Activated naive CD4-positive, alpha-beta T cell treated with anti-CD3 and anti-CD28 coated beads, Interleukin-2, amount 50 U/mL, for 72 hours (primary cell): ENCODE measurements at places on chromosomes 7 and 10.

DNA sequence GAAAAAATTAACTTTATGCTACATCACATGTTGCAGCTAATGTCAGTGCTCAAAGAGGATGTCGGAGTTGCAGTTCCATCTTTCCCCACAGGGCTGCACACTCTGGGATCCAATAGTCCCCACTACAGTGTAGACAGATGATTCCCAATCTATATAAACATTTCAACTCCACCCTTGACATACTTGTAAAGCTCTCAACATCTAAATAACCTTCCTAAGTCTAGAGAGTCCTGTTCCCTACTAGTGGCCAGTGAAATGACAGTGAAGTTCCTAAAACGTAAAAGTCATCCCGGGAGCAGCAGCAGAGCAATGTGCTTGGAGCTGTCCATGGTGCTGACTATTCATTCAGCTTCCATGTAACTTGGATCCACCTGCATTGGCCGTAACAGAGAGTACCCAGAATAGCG lies 145.1 kb downstream of the GRM8 start:
- DNase-seq, result peak; percentile 36

DNA sequence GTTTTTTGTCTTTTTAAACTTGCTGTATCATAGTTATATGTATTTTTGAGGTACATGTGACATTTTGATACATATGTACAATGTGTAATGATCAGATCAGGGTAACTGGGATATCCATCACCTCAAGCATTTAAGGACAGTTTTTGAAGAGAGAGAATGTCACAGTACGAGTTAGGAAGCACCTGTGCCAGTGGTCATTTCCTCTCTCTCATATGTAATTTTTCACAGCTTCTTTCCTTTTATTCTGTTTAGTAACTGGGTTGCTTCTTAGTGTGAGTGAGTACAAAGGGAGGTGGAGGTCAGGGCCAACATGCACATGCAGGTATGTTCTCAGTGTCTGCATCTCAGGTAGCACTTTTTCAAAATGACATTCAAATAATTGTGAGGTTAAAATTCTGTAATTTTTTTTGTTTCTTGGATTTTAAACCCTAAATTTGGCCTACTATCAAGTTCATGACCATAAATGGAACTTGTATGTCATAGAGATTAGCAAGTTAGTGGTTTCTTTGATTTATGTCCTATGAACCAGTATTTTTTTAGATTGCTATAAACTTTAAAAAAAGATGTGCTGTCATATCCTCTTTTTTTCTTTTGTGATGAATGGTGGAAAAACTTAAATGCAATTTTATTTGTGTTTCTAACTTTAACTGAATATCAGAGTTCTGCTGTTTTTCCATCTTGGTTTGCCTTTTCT lies 42.7 kb downstream of the SNX10 start:
- no peak for DNase-seq

DNA sequence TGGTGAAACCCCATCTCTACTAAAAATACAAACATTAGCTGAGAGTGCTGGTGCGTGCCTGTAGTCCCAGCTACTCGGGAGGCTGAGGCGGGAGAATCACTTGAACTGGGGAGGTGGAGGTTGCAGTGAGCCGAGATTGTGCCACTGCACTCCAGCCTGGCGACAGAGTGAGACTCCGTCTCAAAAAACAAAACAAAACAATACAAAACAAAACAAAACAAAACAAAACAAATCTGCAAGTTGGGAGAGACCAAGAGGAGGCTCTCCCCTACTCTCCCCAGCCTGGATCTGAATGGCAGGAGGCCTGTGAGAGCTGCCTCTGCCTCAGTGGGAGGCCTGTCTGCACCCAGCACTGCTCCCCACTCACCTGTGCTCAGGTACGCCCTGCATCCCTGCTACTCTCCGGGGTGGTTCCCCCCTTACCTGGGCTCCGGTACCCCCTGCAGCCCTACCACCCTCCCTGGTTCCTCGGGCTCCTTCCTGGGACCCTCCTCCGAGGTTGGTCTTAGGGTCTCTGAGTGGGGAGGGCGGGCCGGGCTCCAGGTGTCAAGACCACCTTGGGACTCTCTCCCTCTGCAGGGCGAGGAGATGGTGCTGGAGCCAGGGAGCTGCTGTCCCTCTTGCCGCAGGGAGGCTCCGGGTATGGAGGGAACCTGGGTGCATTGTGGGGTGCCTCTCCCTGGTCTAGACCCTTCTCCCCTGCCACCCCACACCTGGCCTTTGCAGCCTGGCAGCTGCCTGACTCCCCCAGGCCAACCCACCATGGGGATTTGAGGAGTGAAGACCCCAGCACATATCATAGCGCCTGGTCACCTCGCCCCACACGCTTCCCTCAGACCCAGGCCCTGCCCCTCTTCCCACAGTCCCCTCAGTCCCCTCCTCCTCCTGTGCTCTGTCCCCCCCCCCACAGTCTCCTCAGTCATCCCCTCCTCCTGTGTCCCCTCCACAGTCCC lies 9.5 kb upstream of the ZNF862 start:
- no peak for DNase-seq

- DNase-seq, result no peak
These were observed 102.5 kb upstream of the RPA3 start for GRCh38 chr7:7820939-7821338.

DNA sequence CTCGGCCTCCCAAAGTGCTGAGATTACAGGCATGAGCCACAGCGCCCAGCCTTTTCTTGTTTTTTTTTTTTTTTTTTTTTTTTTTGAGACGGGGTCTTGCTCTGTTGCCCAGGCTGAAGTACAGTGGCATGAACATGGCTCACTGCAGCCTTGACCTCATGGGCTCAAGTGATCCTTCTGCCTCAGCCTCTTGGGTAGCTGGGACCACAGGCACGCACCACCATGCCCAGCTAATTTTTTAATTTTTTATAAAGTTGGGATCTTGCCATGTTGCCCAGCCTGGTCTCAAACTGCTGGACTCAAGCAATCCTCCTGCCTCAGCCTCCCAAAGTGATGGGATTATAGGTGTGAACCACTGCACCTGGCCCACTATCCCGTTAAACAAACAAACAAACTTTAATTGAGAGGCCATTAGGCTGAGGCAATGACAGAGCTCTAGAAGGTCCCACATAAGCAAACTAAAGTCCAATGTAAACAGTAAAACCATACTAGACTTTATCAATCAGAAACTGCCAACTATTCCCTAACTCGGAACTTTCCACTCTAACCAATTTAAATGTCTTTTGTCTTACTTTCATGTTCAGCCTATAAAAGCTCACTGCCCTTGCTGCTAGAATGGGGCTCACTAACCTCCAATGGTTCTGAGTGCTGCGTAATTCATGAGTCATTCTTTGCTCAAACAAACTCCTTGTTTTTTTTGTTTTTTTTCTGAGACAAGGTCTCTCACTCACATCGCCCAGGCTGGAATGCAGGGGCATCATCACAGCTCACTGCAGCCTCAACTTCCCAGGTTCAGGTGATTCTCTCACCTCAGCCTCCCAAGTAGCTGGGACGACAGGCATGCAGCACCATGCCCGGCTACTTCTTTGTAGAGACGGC lies 1.9 kb downstream of the DHX32 start:
- DNase-seq, result no peak

DNA sequence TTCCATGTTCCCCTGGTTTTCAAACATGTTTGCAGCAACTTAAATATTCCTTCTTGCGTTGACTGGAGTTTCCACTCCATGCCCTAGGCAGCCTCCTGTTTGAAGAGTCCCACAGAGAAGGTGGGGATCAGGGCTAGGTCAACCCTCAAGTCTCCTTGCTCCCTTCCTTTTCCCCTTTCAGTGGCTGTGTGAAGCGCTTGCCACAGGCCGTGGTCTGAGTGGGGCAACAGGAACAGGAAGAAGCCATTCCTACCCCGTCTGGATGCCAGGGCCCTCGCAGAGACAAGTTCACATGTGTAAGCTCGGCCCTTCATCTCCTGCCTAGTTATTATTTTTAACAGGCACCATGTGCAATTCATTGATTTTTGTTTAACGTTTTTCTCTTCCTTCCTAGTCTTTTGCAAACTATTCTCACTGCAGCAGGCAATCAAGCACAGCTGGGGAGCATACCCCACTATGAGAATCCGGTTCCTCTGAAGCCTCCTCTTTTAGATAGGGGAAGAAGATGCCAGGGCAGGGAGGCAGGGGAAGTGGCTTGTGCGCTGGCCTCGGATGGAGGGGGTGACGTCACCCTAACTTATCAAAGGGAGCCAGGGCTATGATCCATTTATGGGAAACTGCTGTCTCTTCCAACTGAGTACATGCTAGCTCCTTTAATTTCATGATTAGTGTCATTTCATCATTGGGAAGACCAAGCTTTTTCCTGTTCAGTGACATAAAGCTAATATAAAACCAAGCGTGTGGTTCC lies 64.2 kb downstream of the PRLHR start:
- no peak for DNase-seq

DNA sequence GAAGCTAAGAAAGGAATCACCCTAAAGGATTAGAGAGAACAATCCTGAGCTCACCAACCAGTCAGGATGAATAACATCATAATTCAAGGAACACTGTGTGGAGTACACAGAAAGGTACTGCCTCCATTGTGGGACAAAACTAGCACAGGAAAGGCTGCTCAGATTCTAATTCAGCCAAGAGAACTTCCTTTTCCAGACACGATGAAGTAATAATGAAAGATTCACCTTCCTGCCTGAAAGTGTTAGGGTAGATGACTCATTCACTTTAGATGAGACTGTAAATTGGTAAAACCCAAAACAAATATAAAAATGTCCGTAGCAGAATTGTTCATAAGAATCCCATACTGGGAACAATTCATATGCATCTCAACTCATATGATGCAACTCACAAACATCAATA lies 167.2 kb downstream of the CDC14C start:
- no peak for DNase-seq

DNA sequence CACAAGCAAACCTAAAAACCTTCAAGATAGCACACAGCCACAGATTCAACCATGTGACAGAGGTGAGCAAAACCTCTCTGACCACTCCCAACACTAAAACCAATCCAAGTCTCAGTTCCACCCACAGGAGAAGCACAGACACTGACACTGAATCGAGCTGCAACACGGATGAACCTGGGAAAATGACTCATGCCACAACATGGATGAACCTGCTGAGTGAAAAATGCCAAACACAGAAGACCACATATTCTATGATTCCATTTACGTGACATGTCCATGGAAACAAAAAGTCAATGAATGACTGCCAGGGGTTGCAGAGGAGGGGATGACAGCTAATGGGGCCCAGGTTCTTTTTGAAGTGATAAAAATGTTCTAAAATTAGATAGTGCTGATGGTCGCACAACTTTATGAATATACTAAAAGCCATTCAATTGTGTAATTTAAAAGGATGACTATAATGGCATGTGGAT lies 22.0 kb downstream of the CYTH3 start:
- no peak for DNase-seq
